Osteocyte (in vitro differentiated cells): ENCODE measurements at places on chromosomes 1 and 21. TPM values are rescaled to one million over a fixed set of nuclear protein-coding genes. Genes with fewer than 3 reads are reported as not detected.

The PAQR6 gene
- total RNA-seq = 12.0 and 12.5 TPM in 2 replicates

The LENEP gene
- total RNA-seq = not detected in 2 replicates

The IL23R gene
- not detected in 2 replicates for total RNA-seq

The HS2ST1 gene
- total RNA-seq = 22.3 and 26.8 TPM in 2 replicates

The GJB3 gene
- total RNA-seq = not detected in 2 replicates

The MTARC1 gene
- 1.8 and 2.1 TPM in 2 replicates for total RNA-seq

The TIE1 gene
- total RNA-seq = not detected in 2 replicates

The PLPPR4 gene
- total RNA-seq = 5.2 and 5.5 TPM in 2 replicates

- H3K27me3 ChIP-seq = no peaks in the 10 kb centered on the region
- H3K4me1 ChIP-seq = no peaks in the 10 kb centered on the region
- no peaks in the 10 kb centered on the region for H3K36me3 ChIP-seq
- no peak overlapping the region for H3K4me3 ChIP-seq
- DNase-seq = no peak
- no peak overlapping the region for H3K27ac ChIP-seq
These were observed 46.8 kb downstream of the SAMSN1 start for GRCh38 chr21:14499316-14499715.

- no peak overlapping the region for H3K27ac ChIP-seq
- H3K4me1 ChIP-seq = peaks cover 8% of the 10 kb centered on the region
- H3K36me3 ChIP-seq = no peaks in the 10 kb centered on the region
These were observed 28.8 kb downstream of the ZP4 start for GRCh38 chr1:237861944-237862343.

DNA sequence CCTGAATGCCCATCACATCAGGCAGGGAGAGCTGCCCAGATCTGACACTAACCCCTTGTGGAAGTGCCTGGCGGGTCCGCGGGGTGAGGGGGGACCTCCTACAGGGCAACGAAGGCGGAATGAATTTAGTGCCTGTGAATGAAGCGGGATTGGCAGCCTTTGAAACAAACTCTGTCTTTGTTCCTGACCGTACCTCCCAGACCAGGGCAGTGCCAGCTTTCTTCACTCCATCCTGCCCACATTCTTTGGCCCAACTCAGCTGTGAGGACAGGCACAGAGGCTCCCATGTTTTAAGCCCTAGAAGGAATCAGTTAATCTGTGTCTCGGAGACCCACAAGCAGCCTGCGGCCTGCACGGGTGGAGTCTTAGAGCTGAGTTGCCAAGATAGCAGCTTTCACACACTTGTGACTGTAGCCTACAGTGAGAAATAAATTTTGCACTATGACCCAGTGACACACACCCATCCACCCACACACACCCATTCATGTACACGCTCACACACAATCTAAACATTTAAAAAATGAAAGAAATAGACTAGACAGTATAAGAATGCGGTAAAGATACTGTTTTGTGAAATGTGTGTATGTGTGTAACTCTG lies 60.1 kb upstream of the USP24 start:
- no peaks in the 10 kb centered on the region for H3K36me3 ChIP-seq
- no peaks in the 10 kb centered on the region for H3K27me3 ChIP-seq
- H3K27ac ChIP-seq = peak overlapping the region; percentile 74
- no peak for DNase-seq
- peaks cover 27% of the 10 kb centered on the region for H3K4me1 ChIP-seq
- H3K4me3 ChIP-seq = no peak overlapping the region

DNA sequence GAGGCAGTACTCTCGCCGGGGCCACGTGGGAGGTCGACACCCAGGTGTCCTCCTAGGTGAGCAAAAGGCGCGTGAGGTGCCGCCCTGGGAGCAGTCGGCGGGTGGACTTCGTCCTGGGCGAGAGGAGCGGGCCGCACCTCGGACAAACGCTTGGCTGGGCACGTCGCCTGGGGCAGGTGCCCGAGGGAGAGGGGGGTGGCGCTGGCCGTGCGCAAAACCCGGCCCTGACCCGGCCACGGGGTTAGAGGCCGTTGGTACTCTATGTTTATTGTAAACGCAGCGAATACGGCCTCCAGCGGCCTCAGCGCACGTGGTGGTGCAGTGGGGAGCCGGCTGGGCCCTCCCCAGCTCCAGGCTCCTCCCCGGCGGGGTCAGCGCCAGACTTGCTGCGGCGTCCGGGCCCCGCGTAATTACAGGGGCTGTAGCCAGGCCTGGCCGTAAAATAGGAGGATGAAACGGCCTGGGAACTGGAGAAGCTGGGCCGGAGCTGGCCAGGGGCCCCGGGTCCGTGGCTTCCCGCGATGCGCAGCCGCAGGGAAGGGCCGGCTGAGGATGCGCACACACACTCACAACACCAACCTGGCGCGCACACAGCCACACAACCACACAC lies 1.6 kb upstream of the EFNA1 start:
- peak overlapping the region; percentile 92 for H3K27ac ChIP-seq
- H3K27me3 ChIP-seq = peaks cover 3% of the 10 kb centered on the region
- H3K36me3 ChIP-seq = no peaks in the 10 kb centered on the region
- peak overlapping the region; percentile 73 for H3K4me3 ChIP-seq

GRCh38 chr1:204053893-204054292 lies 19.0 kb upstream of the SOX13 start:
- peaks cover 5% of the 10 kb centered on the region for H3K4me1 ChIP-seq
- DNase-seq = no peak
- H3K27ac ChIP-seq = no peak overlapping the region

- H3K4me3 ChIP-seq = no peak overlapping the region
- H3K27ac ChIP-seq = peak overlapping the region; percentile 80
These were observed 41.5 kb downstream of the UBE4B start for GRCh38 chr1:10074059-10074851.

DNA sequence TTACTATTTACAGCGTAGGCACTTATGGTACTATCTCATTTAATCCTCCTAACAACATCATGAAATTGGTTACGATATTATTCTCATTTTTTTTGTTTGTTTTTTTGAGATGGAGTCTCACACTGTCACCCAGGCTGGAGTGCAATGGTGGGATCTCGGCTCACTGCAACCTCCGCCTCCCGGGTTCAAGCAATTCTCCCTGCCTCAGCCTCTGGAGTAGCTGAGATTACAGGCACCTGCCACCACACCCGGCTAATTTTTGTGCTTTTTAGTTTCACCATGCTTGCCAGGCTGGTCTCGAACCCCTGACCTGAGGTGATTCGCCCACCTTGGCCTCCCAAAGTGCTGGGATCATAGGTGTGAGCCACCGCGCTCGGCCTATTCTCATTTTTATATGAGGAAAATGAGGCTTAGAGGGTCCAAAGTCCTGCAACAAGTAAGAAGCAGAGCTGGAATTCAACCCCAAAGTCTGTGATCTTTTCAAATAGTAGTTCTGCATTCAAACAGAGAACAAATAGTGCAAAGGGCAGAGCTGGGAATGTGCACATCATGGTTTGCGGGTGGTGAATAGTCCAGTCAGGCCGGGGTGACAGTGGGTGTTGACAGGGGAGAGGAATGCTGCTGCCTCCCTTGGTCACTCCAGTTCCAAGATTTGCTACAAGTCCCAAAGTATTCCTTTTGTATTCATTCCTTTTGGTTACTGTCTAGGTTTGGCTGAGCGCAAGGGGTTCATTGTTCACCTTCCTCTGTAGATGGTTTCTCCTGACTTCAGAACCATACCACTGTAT lies 4.6 kb downstream of the PRUNE1 start:
- H3K4me3 ChIP-seq = no peak overlapping the region
- no peaks in the 10 kb centered on the region for H3K27me3 ChIP-seq
- peaks cover 25% of the 10 kb centered on the region for H3K4me1 ChIP-seq
- no peaks in the 10 kb centered on the region for H3K36me3 ChIP-seq
- no peak for DNase-seq
- H3K27ac ChIP-seq = no peak overlapping the region

GRCh38 chr1:165945911-165946310 lies 118.5 kb downstream of the UCK2 start:
- no peak overlapping the region for H3K4me3 ChIP-seq
- no peak overlapping the region for H3K27ac ChIP-seq
- H3K36me3 ChIP-seq = no peaks in the 10 kb centered on the region
- H3K4me1 ChIP-seq = no peaks in the 10 kb centered on the region
- peak; percentile 19 for DNase-seq
- H3K27me3 ChIP-seq = peaks cover 16% of the 10 kb centered on the region

DNA sequence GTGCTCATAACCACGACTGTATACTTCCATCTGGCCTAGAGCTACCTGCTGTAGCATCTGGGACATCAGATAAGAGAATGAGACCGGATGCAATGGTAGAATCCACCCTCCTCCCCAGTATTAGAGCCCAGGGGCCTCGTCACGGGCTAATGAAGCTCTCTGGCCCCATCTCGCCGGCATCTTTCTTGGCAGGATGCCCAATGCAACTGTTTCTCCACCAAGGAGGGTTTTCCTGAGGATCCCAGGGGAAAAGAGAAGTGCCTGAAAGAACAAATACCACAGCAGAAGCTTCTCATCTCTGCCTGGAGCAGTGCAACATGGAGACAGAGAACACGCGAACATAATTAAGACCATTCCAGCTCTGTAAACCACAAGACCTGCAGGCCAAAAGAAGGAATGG lies 80.0 kb downstream of the VWA5B1 start:
- no peak overlapping the region for H3K4me3 ChIP-seq
- H3K36me3 ChIP-seq = no peaks in the 10 kb centered on the region
- peaks cover 4% of the 10 kb centered on the region for H3K4me1 ChIP-seq
- peaks cover 38% of the 10 kb centered on the region for H3K27me3 ChIP-seq
- H3K27ac ChIP-seq = no peak overlapping the region

- peaks cover 9% of the 10 kb centered on the region for H3K36me3 ChIP-seq
- H3K4me1 ChIP-seq = peaks cover 10% of the 10 kb centered on the region
- no peak for DNase-seq
- H3K27ac ChIP-seq = no peak overlapping the region
These were observed 11.5 kb upstream of the BGLAP start for GRCh38 chr1:156230473-156230837.

- DNase-seq = no peak
- H3K27ac ChIP-seq = no peak overlapping the region
- no peaks in the 10 kb centered on the region for H3K27me3 ChIP-seq
- H3K36me3 ChIP-seq = peaks cover 24% of the 10 kb centered on the region
- H3K4me3 ChIP-seq = no peak overlapping the region
These were observed 672 bp downstream of the ENSA start for GRCh38 chr1:150628766-150629114.

- H3K27ac ChIP-seq = no peak overlapping the region
- peaks cover 23% of the 10 kb centered on the region for H3K4me1 ChIP-seq
- DNase-seq = no peak
These were observed 38.1 kb downstream of the SLC44A3 start for GRCh38 chr1:94858276-94858675.

DNA sequence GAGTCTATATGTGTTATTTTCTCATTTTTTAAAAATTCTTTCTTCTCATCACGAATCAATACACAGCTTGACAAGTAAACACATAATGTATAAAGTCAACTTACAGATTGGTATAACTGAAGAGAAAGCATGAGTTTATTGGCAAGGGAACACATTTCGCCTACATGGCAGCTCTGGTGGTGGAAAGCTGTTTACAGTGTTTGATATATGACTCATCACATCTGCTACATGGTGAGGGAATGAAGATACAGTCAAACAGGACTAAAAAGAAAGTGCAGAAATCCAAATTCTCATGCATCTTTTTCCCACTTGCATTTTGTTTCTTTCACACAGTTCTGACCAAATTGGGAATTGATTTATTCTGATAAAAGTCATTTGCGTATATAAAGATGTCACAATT lies 122.2 kb upstream of the ADGRL4 start:
- H3K4me1 ChIP-seq = peaks cover 13% of the 10 kb centered on the region
- DNase-seq = no peak
- H3K27ac ChIP-seq = peak overlapping the region; percentile 72
- no peak overlapping the region for H3K4me3 ChIP-seq

- peak; percentile 76 for DNase-seq
- no peaks in the 10 kb centered on the region for H3K36me3 ChIP-seq
- H3K27me3 ChIP-seq = no peaks in the 10 kb centered on the region
- H3K4me3 ChIP-seq = no peak overlapping the region
- no peak overlapping the region for H3K27ac ChIP-seq
- H3K4me1 ChIP-seq = peaks cover 5% of the 10 kb centered on the region
These were observed 685.0 kb downstream of the MATN1 start for GRCh38 chr1:30038134-30039025.

DNA sequence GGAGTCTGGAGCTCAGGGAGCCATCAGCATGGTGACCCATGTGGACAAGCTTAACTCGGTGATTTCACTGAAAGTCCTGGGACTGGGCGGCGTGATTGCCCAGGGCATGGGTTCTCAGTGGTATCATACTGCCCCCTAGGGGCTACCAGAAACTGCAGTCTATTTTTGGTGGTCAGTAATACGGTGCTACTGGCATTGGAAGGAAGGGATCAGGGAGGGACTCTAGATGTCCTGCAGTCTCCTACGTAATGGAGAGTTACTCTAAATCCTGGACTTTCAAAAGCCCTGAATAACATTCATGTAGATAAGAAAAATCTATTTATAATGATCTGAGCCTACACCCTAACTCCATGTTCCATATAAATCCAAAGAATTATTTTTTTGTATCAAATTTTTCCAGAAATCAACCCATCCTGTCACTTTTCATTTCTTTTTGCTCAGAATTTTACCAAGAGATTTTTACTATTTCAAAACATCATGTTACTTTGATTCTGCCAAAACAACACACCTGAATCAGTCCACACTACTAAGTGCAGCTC lies 37.3 kb downstream of the PABPC4 start:
- no peaks in the 10 kb centered on the region for H3K27me3 ChIP-seq
- no peak for DNase-seq
- peaks cover 9% of the 10 kb centered on the region for H3K4me1 ChIP-seq
- H3K4me3 ChIP-seq = no peak overlapping the region

DNA sequence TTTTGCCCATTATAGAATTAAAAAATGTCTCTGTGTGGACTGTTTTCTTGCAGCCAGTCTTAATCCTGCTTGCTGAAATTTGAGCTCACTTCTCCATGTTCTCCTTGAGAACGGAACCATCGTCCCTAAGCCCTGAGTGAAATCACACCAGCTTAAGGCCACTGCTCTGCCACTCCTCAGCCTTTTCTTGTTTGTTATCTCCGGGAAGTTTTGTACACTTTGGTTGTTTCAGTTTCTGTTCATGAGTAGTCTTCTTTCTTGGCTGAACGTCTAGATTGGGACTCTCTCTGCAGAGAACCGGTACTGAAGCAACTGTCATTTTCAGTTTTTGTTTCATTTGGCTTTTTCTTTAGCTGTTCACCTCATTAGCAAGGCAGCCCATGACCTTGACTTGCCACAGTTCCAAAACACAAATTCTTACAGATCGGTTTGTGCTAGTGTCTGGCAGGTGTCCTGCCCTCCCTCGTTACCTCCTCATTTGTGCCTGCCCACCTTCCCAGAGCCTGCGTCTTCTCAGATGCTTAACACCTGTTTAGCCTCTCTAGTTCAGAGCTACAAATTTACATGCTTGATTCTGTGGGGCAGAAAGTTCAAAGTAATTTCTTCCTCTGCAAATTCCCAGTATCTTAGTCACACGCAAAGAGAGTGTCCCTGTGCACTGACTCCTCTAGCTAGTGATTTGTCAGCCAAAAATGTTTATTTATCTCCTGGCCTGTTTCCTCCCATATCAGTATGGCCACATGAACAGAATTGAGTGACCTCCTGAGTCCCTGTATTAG lies 12.4 kb downstream of the PSEN2 start:
- no peak for DNase-seq
- H3K27me3 ChIP-seq = no peaks in the 10 kb centered on the region
- H3K4me3 ChIP-seq = no peak overlapping the region
- H3K27ac ChIP-seq = no peak overlapping the region
- peaks cover 38% of the 10 kb centered on the region for H3K36me3 ChIP-seq
- peaks cover 10% of the 10 kb centered on the region for H3K4me1 ChIP-seq
